Cortex of kidney (tissue), 1 donor: ENCODE measurements at places on chromosomes 12 and 14.

GRCh38 chr14:35678403-35679028 lies 130.6 kb downstream of the RALGAPA1 start:
- no peak for DNase-seq

DNA sequence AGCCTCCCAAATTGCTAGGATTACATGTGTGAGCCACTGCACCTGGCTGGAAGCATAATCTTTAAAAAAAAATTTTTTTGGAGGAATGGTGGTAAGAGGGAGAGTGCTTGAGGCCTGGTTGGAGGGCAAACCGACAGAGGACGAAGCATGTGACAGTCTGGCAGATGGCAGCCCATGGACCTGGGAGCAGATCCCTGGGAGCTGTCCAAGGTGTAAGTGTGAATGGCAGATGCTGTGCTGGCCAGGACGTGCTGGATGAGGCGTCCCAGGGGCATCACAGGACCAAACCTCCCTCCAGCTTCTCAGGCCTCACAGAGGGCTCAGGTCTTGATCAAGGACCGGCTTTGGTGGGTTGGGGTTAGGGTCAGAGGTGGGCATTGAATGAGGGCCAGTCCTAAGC lies 128.4 kb upstream of the NCOR2 start:
- DNase-seq: no peak

GRCh38 chr12:46577063-46577776 lies 204.6 kb upstream of the SLC38A2 start:
- no peak for DNase-seq

- DNase-seq: no peak
These were observed at the start of gene RHOJ for GRCh38 chr14:63204407-63205043. Gene RHOJ, plus strand, starts transcription at chr14:63204443. Its CDS starts 427 bp downstream, at chr14:63204870.

DNA sequence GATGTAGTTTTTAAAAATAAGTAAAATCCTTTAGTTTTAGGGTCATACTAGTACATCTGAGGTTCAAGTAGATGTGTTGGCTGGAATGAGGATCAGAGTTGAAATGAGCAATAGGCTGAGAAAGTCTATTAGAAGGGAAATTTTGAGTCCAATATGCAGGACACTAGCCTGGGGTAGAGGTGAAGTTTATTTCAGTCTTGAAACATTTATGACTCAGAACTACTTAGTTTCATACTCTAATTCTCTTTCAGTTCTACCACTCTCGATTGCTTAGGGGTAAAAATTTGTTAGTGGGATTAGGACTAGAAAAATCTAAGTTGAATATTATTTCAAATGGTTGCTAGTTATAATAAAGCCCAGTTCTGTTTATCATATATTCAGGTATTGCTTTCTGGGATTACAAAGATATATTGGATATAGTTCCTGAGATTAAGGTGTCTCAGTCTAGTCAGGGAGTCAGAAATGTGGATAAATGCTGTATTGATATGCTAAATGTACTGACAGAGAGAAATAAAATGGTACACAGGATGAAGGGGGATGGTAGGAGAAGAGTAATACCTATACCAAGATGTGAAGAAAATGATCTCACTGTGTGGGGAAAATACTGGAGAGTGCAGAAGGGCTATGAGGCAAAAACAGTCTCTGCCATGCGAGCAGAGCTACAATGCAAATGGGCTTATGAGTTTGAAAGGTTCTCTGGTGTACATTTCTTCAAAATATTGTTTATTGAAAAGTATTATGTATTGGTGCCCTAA lies 395.8 kb upstream of the FBXO33 start:
- no peak for DNase-seq

DNA sequence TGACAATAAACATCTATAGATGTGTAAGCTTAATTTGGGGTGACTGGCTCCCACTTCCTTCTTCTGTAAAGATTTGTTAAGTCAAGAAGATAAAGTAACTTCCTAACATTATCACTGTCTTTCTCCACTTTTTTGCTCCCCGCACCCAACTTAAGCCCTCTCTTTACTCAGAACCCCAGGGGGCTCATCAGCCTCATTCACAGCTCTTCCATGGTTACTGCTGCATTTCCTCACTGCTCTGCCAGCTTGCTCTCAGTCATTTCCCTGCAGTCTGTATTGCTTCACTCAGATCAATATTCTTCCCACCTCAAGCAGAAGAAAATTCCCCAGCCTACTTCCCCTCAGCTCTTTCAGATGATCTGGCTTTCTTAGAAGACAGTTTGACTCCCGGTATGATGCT lies 102.0 kb downstream of the PIK3C2G start:
- DNase-seq: no peak

DNA sequence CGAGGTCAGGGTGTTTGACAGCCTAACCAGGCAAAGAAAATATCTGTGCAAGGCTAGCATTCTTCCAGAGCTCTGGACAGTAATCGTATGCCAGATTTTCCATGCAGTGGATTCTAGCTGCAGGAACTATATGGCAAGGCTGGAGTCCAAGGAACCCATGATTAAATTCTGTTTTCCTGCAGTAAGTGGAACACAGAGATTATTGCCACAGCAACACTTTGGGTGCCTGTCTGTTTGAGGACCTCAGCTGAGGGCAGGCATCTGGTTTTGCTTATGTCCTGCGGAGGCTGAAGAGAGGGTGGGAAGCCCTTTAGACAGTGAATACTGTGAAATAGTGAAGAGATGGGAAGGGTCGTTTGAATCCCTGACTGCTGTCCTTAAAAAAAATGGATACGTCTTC lies 104.4 kb downstream of the DAD1 start:
- DNase-seq: no peak

DNA sequence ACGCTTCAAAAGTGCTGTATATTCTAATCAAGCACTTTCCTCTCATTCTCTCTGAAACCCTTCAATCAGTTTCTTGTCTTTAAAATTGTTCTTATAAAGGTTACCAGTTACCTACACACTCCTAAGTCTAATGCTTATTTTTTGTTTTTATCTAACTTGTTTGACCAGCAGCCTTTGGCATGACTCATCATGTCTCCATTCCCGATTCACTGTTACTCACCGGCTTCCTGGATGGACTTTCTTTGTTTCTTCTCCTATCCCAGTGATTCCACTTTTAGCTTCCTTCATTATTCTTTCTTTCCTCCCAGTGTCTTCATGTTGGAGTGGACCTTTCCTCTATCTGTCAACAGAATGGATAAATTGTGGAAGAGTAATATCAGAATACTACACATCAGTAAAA lies 368.6 kb upstream of the CCDC196 start:
- no peak for DNase-seq

- no peak for DNase-seq
These were observed 3.6 kb upstream of the KRAS start for GRCh38 chr12:25254271-25254880.
